ENCODE measurements at places on chromosomes 7 and 10.

DNA sequence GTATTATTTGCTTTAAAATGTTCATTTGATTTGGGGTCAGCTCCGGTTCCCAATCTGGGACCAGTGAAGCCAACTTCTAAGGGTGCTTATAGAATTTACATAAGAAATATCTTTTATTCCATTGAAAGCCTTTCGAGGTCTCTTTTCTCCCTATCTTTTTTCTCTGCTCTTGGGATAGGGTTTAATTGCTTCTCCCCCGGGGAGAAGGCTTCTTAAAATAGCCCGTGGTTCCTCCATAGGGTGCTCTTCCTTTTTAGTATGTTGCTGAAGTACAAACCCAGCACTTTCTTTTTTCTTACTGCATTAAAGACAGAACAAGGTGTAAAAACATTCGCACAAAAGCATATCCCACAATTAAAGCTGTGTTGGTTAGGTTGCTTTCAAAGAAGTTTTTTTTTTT is 107.5 kb downstream of the POU6F2 start:
- no peak for DNase-seq

DNA sequence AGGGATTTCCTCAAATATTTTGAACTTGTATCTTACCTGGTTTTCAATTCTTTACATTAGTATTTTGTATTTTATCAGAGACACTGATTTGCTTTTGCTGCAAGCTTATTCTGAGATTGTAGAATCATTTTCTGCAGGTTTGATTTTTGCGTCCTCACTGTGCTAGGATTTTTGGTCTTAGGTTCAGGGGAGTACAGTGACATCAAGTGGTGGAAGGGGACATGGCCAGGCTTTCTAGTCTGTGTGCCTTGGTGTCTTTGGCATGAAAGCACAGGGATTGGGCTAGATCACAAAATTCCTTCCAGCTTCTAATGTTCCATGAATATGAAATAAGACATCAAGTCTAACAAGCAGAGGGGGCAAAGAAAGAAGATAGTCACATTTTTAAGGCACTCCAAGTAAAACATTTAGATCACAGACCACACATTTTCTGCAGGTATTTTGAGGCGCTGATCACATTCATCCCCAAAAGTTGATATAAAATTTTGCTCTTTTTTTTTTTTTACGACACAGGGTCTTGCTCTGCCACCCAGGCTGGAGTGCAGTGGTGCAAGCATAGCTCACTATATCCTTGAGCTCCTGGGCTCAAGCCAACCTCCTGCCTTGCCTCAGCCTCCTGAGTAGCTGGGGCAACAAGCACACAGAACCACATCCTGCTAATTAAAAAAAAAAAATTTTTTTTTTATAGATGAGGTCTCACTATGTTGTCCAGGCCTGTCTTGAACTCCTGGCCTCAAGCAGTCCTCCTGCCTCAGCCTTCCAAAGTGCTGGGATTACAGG is 124.4 kb downstream of the PON1 start:
- DNase-seq = no peak

GRCh38 chr7:24025765-24026164 is 258.2 kb upstream of the NPY start:
- no peak for DNase-seq

DNA sequence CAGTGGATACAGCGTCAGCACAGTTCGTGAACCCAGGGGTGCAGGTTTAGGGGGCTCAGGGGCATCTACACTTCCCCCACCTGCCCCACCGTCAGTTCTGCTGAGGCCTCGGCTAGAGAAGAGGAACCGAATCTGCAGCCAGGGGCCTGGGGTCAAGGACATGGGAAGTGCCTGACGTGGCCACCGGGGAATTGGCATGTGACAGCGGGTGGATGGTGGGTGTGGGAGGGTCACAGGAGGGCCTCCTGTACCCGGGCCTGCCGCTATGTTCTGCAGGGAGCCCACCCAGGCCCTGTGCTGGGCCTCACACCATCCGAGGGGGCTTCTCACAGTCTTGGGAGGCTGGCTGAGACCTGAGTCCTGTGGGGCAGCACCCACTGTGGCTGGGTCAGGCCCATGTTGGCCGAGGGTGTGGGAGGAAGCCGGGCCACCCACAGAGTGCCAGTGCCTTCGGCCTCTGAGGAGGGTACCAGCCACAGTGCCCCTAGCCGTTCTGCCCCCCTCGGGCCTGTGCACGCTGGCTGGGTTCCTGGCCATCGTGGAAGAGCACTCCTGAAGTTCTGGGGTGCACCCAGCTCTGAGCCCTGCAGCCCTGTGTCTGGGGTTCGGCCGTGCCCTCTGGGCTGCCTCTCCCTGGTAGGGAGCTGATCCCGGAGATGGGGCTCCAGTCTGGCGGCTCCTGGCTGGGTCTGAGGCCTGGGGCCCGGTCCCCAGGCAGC is 5.9 kb downstream of the TTYH3 start:
- DNase-seq = no peak

- DNase-seq = no peak
These were observed 8.7 kb downstream of the SEMA3E start for GRCh38 chr7:83640240-83640639.

- DNase-seq = no peak
These were observed 68.2 kb downstream of the C10orf143 start for GRCh38 chr10:130042381-130042780.

DNA sequence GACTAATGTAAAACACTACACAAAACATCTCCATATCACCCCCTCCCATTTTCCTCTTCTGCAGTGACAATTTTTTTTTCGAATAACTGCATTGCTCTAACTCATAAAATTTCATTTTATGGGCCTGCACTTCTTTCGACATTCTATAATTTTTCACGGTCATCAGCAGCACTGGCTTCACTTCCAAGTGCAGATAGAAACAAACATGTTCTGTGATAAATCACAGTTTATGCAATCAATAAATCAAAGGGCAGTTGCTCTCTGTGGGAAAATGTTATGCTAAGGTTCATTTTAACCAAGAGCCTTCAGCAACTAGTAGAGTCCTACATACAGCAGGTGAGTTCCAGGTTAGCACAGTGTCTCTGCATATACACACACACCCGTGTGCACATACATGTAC is 100.1 kb downstream of the GPAM start:
- no peak for DNase-seq

GRCh38 chr7:132244903-132245480 is 331.3 kb downstream of the PLXNA4 start:
- no peak for DNase-seq

GRCh38 chr10:98224509-98224908 is 43.5 kb downstream of the LOXL4 start:
- DNase-seq = no peak

DNA sequence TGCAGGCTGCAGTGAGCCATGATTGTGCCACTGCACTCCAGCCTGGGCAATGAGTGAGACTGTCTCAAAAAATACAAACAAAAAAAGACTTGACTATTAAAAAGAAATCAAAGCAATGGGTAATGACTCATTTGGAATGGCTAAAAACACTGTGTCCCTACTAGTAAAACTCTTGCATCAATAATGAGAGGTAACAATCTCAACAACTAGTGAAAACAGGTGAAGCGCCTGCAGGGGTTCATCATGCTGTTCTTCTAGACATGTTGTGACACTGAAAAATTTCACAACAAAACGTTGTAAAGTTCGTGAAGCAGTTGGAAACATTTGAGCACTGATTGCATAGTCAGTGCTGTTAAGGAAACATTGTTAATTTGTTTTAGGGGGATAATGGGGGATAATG is 26.9 kb upstream of the SLC29A4 start:
- no peak for DNase-seq

- DNase-seq = no peak
These were observed 29.8 kb upstream of the PODXL start for GRCh38 chr7:131586259-131586658.

DNA sequence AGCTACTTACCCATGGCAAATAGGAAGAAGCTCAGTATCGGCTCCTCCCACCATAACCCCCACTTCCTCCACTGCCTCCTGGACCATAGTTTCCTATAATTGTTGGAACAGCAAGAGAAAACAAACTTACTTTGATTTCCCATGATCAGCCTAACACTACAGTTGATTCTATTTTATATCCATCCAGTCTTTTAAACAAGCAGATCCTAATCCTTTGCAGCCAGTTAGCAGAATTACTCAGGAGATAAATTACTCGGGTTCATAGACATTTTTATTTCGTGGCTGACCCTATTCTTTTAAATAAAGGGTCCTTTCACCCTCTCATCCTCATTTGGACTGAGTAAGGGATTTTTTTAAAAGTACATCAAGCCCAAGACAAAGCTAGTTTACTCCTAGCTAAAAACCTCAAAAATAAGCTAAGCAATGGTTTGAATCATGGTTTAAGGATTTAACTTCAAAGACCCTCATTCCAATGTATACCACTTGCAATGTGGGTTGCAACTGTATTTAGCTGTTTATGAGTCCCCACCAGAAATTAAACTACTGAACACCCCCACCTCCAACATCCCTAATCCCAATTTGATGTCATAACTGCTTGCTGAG is 8.0 kb downstream of the HNRNPA2B1 start:
- DNase-seq = no peak

DNA sequence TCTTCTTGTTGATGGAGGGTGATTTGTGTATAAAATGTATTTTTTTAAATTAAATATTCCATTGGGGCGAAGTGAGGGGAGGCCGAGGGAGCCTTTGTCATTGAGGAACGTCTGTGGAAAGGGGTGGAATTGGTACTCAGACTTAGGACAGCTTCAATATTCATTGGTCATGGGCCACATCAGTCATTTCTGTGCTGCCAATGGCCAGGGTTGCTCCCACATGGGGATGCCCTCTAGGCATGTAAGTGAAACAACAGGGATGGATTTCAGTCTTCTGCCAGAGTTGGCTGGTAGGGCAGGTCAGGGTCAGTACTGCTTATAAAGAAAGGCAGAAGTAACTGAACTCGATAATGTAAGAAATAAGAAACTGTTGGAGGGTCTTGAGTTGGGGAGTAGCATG is 47.2 kb downstream of the NEURL1 start:
- DNase-seq = no peak

DNA sequence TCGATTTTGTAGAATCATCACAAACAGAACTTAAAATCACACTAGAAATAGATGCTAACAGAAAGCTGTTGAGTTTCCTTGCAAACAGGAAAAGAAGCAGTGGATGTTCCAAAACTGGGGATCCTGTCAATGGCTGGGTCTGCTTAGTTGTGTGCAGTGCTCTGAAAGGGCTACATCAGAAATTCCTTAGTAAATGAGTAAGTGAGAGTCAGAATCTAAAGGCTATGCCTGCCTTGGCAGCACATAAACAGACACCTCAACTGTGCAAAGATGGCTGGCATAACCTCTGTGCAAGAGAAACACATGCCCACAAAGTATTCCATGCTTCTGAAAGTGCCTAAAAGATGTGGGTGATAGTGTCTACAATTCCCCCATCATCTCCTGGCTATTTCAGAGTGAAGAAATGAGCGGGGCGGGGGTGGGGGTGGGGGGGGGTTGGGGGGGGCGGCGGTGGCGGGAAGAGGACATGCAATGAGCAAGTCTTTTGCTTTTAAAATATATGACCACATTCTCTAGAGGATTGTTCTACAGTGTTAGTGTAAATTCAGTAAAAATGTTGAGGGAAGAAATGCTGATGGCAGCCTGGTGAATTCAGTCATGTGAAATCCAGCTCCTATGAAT is 138.1 kb upstream of the LAMB4 start:
- no peak for DNase-seq

Data from stimulated activated CD4-positive, alpha-beta T cell treated with anti-CD3 and anti-CD28 coated beads, Interleukin-1b, Interleukin-23, amount 100 ng/mL, for 1 hour (primary cell).